ENCODE measurements at places on chromosomes 13 and 19.

DNA sequence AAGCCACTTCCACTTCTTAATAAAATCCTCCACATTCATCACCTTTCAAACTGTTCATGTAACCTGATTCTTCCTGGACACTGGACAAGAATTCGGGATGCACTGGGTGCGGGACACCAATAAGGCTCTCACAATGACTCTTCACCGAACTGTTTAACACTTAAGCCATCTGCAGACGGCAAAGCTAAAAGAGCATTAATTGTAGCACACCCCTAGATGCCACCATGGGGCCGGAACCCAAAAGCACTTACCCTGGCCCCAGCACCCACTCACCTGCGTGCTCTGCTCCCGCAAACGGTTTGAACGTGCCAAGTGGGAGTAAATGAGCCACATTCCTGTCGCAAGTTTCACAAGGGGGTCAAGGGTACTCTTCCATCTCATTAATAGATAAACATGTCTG, 254.3 kb upstream of the PRR20A start:
- no peak for DNase-seq

GRCh38 chr13:24012648-24013047, 115.3 kb upstream of the C1QTNF9B start:
- no peak for DNase-seq

GRCh38 chr13:44498969-44499368, 77.2 kb downstream of the TSC22D1 start:
- no peak for DNase-seq

GRCh38 chr13:41463838-41464602, 6.7 kb downstream of the RGCC start:
- peak; percentile 57 for DNase-seq

DNA sequence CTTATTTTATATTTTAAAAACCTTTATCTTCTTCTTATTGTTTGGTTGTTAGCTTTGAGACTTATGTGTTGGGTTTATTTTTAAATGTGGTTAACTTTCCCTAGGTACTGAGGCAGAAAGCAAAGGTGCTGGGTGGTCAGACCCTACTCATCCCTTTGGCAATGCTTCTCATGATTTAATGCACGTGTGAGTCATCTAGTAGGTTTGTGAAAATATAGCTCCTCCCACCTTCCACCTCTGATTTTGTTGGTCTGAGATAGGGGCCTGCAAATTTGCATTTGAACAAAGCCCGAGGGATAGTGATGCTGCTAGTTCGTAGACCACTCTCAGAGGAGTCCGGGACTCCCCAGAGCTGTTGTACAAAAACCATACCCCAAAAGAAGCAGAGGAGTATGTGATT, 771.3 kb upstream of the ARGLU1 start:
- no peak for DNase-seq

GRCh38 chr13:107088061-107088460, 520.1 kb upstream of the ARGLU1 start:
- no peak for DNase-seq

DNA sequence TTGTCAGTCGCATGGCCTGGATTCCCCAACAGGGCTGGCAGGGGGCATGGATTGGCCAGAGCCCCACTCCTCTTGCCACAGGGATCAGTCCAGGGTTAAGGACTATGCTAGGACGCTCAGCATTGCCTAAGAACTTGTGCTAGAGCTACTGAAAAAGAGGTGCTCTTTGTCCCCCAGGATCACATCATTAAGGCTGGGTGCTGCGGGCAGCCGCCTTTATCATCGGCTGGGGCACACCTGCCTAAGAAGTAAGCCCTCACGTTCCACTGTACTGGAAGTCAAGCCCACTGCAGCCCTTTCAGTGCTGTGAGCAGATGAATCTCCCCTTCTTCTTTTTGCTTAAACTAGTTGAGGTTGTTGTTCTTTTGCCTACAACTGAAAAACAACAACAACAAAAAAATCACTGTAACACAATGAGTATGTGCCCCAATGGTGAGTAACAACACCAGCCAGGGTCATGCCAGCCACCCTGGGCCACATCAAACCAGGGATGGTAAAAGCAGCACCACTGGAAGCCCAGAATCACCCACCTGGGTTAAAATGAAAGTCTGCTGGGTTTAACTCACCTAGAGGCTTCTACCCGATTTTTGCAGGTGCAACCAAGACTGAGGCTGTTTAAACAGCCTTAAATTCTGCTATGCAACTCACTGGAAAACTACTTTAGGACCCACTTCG, 20.6 kb downstream of the STK24 start:
- no peak for DNase-seq

DNA sequence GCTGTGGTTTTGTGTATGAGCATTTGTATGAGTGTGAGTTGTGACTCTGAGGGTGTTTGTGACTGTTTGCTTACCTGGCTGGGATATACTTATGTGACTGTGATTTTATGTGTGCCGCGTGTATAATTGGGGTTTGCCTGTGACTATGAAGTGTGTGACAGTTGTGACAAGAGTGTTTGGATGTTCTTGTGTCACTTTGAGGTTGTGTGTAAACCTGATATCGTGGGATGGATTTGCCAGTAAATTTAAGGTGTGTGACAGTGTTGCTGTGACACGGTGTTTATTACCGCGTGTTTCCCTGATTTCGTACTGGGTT, 442 bp downstream of the ZNF420 start:
- no peak for DNase-seq

DNA sequence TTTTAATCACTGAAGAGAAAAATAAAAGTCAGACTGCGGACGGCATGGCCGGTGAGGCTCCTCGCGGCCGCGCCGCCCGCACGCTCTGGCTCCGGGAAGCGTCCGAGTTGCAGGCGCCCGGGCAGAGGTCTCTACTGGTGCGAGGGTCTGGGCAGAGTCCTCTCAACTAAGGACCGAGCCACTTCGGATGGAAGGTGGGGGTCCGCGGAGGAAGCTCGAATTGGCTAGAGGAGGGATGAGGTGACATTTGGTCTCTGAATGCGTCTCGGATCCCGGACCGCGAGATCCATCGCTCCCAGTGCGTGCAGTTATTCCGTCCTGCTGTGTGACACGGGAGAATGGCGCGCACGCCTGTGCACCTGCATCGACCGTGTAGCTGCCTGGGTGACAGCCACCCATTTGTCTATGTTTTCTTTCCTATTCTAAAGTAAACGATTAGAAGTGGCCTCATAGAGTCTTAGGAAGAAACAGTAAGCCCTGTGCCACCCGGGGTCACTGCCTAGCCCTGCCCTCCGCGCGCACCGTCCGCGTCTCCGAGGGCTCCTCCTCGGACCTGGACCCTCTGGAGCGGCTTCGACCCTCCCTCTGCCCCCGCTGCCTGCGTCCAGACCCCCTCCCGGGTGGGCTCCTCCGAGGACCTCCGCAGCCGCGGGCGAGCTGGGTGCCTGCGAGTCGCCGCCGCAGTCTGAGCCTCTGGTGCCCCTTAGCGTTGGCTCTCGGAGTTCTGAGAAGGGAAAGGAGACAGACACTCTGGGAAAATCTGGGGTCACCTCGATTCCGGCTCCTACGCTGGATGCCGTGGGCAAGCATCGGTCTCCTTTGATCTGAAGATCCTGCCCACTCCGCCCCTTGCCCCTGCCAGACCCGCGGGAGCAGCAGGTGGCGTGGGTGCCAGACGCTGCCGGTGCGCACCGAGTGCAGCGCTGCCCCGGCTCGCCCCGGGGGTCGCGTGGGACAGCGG, 347.4 kb downstream of the LIG4 start:
- DNase-seq, result peak; percentile 8

DNA sequence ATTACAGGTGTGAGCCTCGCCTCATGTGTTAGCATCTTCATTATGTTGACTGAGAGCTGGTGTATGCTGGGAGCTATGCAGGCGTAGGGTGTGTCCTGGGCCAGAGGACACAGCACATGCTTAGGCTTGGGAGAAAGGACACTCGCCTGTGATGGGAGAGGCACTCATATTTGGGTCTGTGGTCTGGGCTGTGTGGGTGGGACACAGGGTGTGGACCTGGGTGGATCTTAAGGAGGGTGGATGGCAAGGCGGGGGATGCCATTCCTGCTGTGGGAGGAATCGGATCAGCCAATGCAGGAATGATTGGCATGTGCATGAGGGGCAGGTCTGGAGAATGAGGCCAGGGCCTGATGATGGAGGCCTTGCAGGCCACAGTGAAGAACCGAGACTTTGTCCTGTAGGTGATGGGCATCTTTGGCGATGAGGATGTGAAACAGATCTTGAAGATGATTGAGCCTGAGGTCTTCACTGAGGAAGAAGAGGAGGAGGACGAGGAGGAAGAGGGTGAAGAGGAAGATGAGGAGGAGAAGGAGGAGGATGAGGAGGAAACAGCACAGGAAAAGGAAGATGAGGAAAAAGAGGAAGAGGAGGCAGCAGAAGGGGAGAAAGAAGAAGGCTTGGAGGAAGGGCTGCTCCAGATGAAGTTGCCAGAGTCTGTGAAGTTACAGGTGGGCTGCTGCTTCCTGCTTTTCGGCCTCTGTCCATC, 55.4 kb downstream of the RYR1 start:
- no peak for DNase-seq

DNA sequence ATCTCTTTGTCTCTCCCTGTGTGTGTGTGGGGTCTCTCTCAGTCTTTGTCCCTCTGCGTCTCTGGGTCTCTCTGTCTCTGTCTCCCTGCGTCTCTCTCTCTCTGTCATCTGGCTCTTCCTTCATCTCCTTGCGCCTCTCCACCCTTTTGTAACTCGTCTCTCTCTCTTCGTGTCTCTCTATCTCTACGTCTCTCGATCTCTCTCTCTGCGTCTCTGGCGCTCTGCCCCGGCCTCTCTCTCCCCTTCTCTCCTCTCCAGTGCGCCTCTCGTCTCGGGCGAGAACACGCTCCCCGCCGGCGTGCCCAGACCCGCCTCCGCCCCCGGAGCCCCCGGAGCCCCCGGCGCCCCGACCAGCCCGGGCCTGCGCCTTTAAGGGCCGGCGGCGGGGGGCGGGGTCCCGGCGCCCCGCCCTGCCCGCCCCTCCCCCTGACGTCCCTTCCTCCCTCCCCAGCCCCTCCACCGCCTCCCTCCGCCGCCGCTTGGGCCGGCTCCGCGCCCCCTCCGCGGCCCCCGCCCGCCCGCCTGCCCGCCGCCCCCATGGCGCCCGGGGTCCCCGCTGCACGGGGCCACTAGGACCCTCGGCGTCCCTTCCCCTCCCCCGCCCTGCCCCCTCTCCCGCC, at the start of gene MARK4:
Gene MARK4, plus strand, starts transcription at position 440 of the 620 bp plus-strand sequence. CDS start 318 bp downstream, outside the sequence.
- peak; percentile 58 for DNase-seq

GRCh38 chr13:66585669-66586203, 644.4 kb downstream of the PCDH9 start:
- DNase-seq, result no peak

DNA sequence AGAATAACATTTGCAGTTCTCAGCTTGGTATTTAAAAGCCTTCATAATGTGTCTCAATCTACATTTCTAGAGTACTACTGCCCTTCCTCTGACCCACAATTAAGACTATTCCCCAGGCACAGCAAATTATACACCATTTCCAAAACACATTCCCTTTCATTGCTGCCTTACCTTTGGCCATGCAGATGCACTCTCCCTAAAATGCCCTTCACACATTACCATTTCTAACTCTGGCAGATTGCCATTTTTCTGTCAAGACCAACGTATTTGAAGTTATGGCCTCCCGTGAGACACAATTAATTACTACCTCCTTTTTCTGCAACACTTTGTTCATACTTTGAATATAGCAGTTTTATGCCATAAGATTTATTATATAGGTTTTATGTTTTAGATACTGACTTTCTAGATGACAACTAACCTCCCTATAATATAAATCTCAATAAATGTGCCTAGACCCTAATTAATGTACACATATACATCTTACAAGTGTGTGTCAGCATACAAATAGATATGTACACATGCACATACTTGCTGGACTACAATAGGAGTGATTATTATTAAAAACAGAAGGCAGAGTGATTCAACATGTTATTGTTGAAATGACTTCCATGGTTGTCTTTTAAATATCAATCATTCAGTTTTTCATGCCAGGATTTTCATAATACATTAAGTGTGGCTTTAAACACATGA, 2902.5 kb downstream of the PCDH9 start:
- no peak for DNase-seq

DNA sequence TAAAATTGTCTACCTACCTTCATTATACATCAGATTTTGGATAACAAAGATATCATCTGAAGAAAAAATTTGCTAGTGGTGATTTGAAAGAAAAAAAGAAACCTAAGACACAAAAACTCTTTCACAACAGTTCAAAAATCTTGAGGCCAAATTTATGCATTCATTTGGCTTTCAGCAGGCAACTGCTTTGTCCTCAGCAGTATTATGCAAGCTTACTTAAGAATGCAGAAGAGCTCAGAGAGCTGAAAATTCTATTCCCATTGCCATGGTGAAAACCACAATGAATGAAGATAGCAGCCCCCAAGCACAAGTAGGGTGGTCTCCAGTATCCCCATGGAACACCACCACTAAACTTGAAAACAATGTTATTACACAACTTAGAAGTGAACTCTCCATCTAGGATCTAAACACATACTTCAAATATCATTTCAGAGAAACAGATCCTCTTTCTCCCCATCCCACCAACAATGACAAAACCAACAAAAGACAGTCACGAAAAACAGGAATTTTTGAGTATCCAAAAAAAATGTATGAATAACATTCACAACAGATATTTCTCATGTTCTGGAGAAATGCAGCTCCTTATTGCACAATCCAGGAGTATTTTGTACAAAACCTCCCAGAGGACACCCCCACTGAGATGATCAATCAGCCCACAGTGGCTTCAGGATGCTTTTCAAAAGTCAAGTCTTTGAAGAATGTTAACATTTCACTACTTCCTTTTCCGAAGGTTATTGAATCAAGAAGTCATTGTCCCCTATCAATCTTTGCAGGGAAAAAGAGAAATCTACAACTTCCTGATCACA, 192.7 kb downstream of the LHFPL6 start:
- no peak for DNase-seq

- no peak for DNase-seq
These were observed 179.0 kb downstream of the SPRY2 start for GRCh38 chr13:80161896-80162295.

- DNase-seq, result no peak
These were observed 41.2 kb downstream of the VAV1 start for GRCh38 chr19:6813659-6814058.

Data from activated T-cell treated with anti-CD3 and anti-CD28 coated beads, Interleukin-2, amount 50 U/mL, for 72 hours (primary cell).